Stimulated activated CD8-positive, alpha-beta memory T cell treated with anti-CD3 and anti-CD28 coated beads, Interleukin-4, amount 100 ng/mL, for 1 hour (primary cell): ENCODE measurements at places on chromosomes 3 and 15.

- DNase-seq: no peak
Observed at GRCh38 chr3:43894176-43895049, 203.7 kb downstream of the ABHD5 start.

GRCh38 chr3:19688767-19689166 is 245.2 kb downstream of the EFHB start:
- no peak for DNase-seq

DNA sequence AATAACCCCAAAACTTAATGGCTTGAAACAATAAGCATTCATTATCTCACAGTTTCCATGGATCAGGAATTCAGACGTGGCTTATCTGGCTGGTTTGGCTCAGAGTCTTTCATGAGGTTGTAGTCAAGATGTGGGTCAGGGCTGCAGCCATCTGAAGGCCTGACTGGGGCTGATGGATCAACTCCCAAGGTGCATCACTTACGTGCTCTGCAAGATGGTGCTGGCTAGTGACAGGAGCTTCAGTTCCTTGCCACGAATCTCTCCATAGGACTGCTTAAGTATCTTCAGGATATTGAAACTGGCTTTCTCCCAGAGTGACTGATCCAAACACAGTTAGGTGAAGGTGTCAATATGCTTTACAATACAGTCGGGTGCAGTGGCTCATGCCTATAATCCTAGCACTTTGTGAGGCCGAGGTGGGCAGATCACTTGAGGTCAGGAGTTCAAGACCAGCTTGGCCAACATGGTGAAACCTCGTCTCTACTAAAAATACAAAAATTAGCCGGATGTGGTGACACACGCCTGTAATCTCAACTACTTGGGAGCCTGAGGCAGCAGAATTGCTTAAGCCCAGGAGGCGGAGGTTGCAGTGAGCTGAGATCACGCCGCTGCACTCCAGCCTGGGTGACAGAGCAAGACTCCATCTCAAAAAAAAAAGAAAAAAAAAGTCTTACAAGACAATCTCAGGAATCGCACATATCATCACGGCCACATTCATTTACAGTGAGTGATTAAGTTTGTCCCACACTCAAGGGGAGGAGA is 28.5 kb upstream of the PTPRG start:
- no peak for DNase-seq

DNA sequence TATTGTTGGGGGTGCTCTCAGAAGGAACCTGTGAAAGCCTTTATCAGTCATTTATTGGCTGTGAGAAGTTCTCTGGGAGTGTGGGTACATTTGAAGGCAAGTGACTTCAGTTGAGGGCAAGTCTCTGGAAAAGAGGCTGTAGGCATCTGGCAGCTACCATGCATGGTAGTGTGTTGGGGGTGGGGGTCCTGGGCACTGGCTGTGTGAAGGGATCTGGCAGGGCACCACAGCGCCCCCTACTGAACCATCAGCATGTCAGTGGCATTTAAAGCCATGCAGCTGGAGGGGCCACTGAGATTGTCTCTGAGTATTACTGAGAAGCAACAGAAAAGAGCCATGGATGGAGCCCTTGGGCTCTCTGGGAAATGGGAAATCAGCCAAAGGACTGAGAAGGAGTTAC is 30.6 kb downstream of the CRTAP start:
- DNase-seq: no peak

DNA sequence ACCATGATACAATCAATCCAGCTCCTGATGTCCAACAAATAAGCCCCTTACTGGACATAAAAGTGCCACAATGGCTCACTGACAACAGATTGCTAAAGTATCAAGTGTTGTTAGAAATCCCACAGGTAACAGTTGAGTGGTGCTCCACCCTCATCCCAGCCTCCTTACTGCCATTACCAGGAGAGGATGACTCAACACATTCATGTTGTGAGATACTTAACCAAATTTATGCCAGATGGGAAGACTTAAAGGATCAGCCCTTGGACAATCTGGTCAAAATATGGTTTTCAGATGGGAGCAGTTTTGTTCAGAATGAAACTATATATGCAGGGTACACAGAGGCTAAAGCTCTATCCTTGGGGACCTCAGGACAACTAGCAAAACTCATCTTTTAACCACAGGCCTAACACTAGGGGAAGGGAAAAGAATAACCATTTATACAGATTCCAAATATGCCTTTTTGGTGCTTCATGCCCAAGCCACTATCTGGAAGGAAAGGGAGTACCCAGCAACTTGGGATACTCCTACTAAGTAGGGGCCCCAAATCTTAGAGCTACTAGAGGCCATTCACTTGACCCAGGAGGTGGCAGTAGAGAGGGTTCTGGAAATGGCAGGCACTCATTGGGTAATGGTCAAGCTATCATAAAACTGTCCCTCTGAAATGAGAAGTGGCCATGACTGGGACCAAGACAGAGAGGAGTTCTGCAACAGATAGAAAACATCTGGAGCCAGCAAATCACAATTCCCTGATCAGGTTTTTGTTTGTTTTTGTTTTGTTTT is 6.9 kb upstream of the ZNF662 start:
- no peak for DNase-seq

DNA sequence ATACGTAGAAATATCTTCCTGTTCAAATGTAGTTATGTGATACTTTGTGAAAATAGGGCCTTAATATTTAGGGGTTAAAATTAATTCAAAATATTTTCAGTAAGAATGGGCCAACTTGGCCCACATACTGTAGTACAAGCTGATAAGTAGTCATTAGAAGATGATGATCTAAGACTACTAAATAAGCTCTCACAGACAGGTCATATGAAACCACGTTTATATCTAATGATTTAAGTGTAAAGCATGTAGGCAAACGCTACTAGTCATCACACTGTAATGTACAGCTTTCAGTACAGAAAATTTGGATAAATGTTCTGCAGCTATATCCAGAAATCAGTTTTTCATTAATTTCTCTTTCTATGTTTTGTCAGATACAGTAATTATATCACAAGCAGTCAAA is 228.6 kb downstream of the UBE2E2 start:
- DNase-seq: no peak

DNA sequence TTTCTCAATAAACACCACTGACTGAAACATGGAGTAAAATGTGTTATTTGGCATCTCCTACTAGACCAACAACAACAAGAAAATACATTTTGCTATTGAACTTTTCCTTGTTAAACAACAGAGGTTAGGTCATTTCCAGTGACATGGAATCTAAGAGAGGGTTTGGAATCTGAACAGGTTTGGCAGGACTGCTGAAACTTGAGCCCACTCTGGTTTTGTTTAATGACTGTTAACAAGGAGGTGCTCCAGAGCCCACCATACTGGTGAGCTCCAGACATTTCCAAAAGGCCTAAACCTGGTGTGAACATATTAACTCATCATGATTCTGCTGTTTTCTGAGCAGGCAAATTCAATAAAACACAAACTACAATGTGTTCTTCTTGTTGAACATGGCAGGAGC is 330.7 kb upstream of the TRIM42 start:
- no peak for DNase-seq

DNA sequence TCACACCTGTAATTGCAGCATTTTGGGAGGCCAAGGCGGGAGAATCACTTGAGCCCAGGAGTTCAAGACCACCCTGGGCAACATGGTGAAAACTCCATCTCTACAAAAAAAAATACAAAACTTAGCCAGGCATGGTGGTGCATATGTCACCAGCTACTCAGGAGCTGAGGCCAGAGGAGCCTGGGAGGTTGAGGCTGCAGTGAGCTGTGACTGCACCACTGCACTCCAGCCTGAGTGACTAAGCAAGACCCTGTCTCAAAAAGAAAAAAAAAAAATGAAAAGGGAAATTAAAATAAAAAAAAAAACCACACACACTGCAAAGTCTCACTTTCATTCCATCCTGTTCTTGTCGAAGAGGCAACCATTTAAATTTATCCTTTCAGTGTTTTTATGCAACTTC is 100.8 kb upstream of the PIAS1 start:
- no peak for DNase-seq
